ENCODE measurements at places on chromosomes 11 and 22. TPM values are rescaled to one million over a fixed set of nuclear protein-coding genes. Genes with fewer than 3 reads are reported as not detected.

DNA sequence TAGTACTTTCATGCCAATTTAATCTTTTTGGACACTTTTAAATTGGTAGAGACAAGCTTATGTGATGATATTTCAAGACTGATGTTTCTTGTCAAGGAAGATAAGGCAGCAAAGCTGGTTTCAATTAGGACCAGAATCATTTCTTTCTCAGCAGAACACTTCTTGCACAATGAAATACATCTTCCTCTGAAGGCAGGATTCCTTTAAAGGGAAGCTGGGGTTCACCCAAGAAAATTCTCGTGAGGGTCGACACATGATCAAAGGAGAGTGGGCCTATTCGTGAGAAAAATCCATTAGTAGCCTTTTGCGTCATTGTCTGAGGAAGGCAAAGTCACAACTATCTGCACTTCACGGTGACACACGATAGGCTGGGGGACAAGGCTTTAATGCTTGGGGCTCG, 17.6 kb downstream of the TTC12 start:
- no peak overlapping the region for H3K27ac ChIP-seq
- H3K36me3 ChIP-seq = no peaks in the 10 kb centered on the region
- no peak overlapping the region for H3K4me3 ChIP-seq
- no peak for DNase-seq
- H3K27me3 ChIP-seq = no peaks in the 10 kb centered on the region

DNA sequence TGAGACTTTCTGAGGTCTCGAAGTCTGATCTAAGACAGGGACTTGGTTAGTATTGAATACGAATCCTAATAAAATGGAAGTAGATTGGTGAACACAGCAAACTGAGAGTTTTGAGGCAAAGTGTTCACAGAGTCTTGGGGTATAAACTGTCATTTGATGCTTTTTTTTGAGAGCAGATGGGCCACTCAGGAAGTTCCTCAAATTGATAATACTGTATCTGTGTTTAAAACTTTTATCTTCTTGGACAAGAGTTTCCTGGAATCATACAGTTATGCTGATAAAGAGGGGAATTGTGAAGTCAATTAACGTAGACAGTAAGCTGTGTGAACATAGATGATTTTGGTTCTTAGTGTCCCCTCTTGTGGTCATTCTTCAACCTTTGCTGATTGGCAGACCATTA, 80.0 kb upstream of the CLPB start:
- DNase-seq = no peak
- no peaks in the 10 kb centered on the region for H3K4me1 ChIP-seq
- H3K27ac ChIP-seq = no peak overlapping the region
- H3K4me3 ChIP-seq = no peak overlapping the region
- H3K27me3 ChIP-seq = no peaks in the 10 kb centered on the region
- no peaks in the 10 kb centered on the region for H3K36me3 ChIP-seq

INS gene
- total RNA-seq = 0.42 TPM

WNT11 gene
- total RNA-seq = 1.5 TPM

DDX10 gene
- 20.1 TPM for total RNA-seq

GRCh38 chr11:68570691-68571090, 110.1 kb downstream of the PPP6R3 start:
- peaks cover 84% of the 10 kb centered on the region for H3K36me3 ChIP-seq
- H3K4me3 ChIP-seq = no peak overlapping the region
- no peak for DNase-seq
- no peaks in the 10 kb centered on the region for H3K27me3 ChIP-seq
- H3K4me1 ChIP-seq = no peaks in the 10 kb centered on the region
- H3K27ac ChIP-seq = no peak overlapping the region

GRCh38 chr22:29821291-29822016, 16.6 kb downstream of the ASCC2 start:
- no peaks in the 10 kb centered on the region for H3K27me3 ChIP-seq
- no peak overlapping the region for H3K4me3 ChIP-seq
- H3K36me3 ChIP-seq = peaks cover 63% of the 10 kb centered on the region
- no peak for DNase-seq

SCGB1A1 gene
- 1.5 TPM for total RNA-seq

- DNase-seq = no peak
- H3K36me3 ChIP-seq = no peaks in the 10 kb centered on the region
- H3K4me1 ChIP-seq = no peaks in the 10 kb centered on the region
- H3K27me3 ChIP-seq = no peaks in the 10 kb centered on the region
- no peak overlapping the region for H3K4me3 ChIP-seq
- no peak overlapping the region for H3K27ac ChIP-seq
Observed at GRCh38 chr11:127644366-127644765, 643.8 kb upstream of the KIRREL3 start.

TRIM64 gene
- not detected for total RNA-seq

- peaks cover 4% of the 10 kb centered on the region for H3K36me3 ChIP-seq
- H3K27me3 ChIP-seq = no peaks in the 10 kb centered on the region
- H3K4me3 ChIP-seq = no peak overlapping the region
- H3K4me1 ChIP-seq = peaks cover 86% of the 10 kb centered on the region
- DNase-seq = no peak
Observed at GRCh38 chr11:60872961-60873524, 5.7 kb downstream of the ZP1 start.

- H3K4me3 ChIP-seq = no peak overlapping the region
- no peaks in the 10 kb centered on the region for H3K4me1 ChIP-seq
- no peaks in the 10 kb centered on the region for H3K36me3 ChIP-seq
- H3K27ac ChIP-seq = no peak overlapping the region
- no peak for DNase-seq
- no peaks in the 10 kb centered on the region for H3K27me3 ChIP-seq
Observed at GRCh38 chr11:113447621-113448315, 27.4 kb downstream of the DRD2 start.

GRCh38 chr11:5272395-5273017, 2.8 kb upstream of the HBE1 start:
- no peaks in the 10 kb centered on the region for H3K27me3 ChIP-seq
- no peaks in the 10 kb centered on the region for H3K4me1 ChIP-seq
- DNase-seq = no peak

TAF10 gene
- total RNA-seq = 160 TPM

DNA sequence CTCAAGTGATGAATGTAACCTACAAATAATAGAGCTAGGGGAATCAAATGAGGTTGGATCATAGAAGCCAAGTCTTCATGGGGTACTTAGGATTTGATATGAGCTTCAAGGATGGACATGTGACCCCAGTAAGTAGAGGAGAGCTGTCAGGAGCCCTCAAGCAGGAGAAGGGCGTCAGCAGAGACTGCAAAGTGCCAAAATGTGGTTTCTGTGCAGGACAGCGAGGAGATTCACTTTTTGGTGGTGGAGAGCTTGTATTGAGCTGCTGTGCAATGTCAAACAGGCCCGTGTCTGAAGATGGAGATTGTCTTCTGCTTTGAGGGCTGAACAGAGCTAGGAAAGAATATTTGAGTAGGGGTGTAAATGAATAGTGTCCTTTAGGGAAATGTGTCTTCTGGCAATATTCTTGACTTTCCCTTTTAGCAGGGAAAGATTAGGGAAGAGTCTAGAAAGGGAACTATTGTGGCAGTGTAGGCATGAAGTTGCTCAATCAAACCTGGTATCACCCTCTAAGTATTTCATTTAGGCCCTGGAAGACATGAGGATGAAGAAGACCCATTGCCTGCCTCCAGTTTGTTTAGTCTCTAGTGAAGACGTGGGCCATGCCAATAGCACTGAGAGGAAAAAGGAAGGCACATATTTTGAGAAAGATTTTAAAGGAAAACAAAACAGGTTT, 31.2 kb upstream of the SORL1-AS1 start:
- peaks cover 28% of the 10 kb centered on the region for H3K36me3 ChIP-seq
- H3K27me3 ChIP-seq = no peaks in the 10 kb centered on the region
- peaks cover 13% of the 10 kb centered on the region for H3K4me1 ChIP-seq
- H3K4me3 ChIP-seq = no peak overlapping the region
- DNase-seq = no peak
- H3K27ac ChIP-seq = no peak overlapping the region

DEFB131B gene
- not detected for total RNA-seq

- no peak overlapping the region for H3K27ac ChIP-seq
- no peaks in the 10 kb centered on the region for H3K4me1 ChIP-seq
- no peak overlapping the region for H3K4me3 ChIP-seq
- no peaks in the 10 kb centered on the region for H3K27me3 ChIP-seq
- H3K36me3 ChIP-seq = no peaks in the 10 kb centered on the region
Observed at GRCh38 chr11:100709233-100709957, 22.3 kb downstream of the ARHGAP42 start.

MMP3 gene
- total RNA-seq = 0.28 TPM

- no peaks in the 10 kb centered on the region for H3K36me3 ChIP-seq
- no peak for DNase-seq
- peaks cover 14% of the 10 kb centered on the region for H3K4me1 ChIP-seq
Observed at GRCh38 chr11:67056267-67057204, at the start of gene RHOD. RHOD (plus strand) TSS chr11:67056847; CDS start chr11:67056903, 56 bp downstream.

BDNF gene
- 0.24 TPM for total RNA-seq

GRCh38 chr11:105265845-105266244, 126.3 kb upstream of the CARD18 start:
- H3K27ac ChIP-seq = no peak overlapping the region
- H3K36me3 ChIP-seq = no peaks in the 10 kb centered on the region
- no peak overlapping the region for H3K4me3 ChIP-seq

DNA sequence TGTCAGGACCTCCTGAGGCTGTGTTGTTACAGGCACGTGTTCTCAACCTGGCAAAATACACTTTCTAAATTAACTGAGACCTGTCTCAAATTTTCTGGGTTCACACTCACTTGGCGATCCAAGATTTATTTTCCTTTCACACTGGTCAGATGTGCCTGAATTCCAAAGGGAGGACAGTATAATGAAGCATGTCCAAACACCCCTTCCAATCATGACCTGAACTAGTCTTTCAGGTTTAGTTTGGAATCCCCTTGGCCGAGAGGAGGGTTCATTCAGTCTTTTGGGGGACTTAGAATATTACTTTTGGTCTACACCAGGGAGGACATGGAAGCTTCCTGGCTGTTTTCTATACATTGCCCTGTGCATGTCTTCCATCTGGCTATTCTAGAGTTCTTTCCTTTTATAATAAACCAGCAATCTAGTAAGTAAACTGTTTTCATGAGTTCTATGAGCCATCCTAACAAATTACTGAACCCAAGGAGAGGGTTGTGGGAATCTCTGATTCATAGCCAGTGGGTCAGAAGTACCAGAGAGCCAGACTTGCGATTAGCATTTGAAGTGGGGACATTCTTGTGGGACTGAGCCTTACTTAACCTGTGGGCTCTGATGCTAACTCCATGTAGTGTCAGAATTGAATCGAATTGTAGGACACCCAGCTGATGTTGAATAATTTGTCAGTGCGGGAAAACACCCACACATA, 14.8 kb upstream of the TMEM216 start:
- no peak for DNase-seq
- H3K36me3 ChIP-seq = peaks cover 9% of the 10 kb centered on the region
- no peaks in the 10 kb centered on the region for H3K27me3 ChIP-seq
- no peak overlapping the region for H3K27ac ChIP-seq

GRCh38 chr11:87473174-87473573, 435.4 kb downstream of the TMEM135 start:
- no peaks in the 10 kb centered on the region for H3K27me3 ChIP-seq
- no peak overlapping the region for H3K4me3 ChIP-seq
- H3K36me3 ChIP-seq = no peaks in the 10 kb centered on the region
- H3K27ac ChIP-seq = no peak overlapping the region
- no peaks in the 10 kb centered on the region for H3K4me1 ChIP-seq

DNA sequence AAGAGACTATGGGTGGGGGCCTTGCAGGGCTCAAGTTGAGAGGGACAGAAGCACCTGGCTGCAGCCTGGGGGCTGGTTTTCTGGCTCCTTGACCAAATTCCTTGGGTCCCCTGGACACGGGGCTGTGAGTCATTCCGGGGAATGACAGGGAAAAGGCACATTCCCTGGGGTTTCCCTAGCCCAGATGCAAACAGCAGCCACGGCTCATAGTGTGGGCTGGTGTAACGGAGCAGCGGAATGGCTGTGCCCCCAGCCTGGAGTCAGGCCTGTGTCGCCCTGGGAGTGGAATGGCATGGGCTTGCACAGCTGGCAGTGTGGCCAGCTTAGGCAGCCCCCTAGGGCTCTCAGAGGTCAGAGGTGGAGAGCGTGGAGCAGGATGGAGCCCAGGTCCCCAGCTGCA, 77.6 kb upstream of the KCNQ1OT1 start:
- peaks cover 20% of the 10 kb centered on the region for H3K4me1 ChIP-seq
- no peak for DNase-seq
- no peak overlapping the region for H3K27ac ChIP-seq
- H3K27me3 ChIP-seq = peaks cover 42% of the 10 kb centered on the region

- no peak for DNase-seq
- no peak overlapping the region for H3K4me3 ChIP-seq
- H3K27me3 ChIP-seq = no peaks in the 10 kb centered on the region
- no peaks in the 10 kb centered on the region for H3K36me3 ChIP-seq
Observed at GRCh38 chr11:93000511-93001476, 31.3 kb downstream of the MTNR1B start.

- H3K4me1 ChIP-seq = no peaks in the 10 kb centered on the region
- no peaks in the 10 kb centered on the region for H3K27me3 ChIP-seq
- H3K27ac ChIP-seq = no peak overlapping the region
- no peak for DNase-seq
- H3K36me3 ChIP-seq = no peaks in the 10 kb centered on the region
- no peak overlapping the region for H3K4me3 ChIP-seq
Observed at GRCh38 chr11:80520507-80520887, 1079.7 kb upstream of the TENM4 start.

OR10A2 gene
- not detected for total RNA-seq

GGT5 gene
- 3.2 TPM for total RNA-seq

GRCh38 chr11:29449281-29450074, 567.4 kb downstream of the KCNA4 start:
- no peaks in the 10 kb centered on the region for H3K27me3 ChIP-seq
- H3K36me3 ChIP-seq = no peaks in the 10 kb centered on the region
- H3K4me1 ChIP-seq = no peaks in the 10 kb centered on the region
- no peak overlapping the region for H3K4me3 ChIP-seq

MYBPC3 gene
- 0.09 TPM for total RNA-seq
